ENCODE measurements at places on chromosomes 1 and 21.
A peak's percentile ranks its signal among the peaks of the same experiment; 100 is the strongest.

GRCh38 chr1:119372503-119373086 is 4.0 kb downstream of the HAO2 start:
- DNase-seq, result no peak

DNA sequence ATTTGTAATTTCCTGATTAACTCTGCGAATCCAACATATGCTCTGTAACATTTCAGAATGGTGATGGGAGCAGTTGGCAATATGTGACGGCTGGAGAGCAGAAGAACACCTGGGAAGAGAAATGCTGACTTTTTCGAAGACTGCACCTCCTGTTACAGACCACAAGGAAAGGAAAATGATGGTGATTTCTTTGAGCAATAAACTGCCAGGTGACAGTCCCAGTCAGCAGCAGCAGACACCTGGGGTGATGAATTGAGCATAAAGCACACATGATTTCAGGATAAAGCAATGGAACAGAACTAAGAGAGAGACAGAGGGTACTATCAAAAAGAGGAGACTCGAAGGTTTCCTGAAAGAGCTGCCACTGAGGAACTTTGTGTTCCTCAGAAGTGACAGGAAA is 528.6 kb downstream of the NEGR1 start:
- no peak for DNase-seq

DNA sequence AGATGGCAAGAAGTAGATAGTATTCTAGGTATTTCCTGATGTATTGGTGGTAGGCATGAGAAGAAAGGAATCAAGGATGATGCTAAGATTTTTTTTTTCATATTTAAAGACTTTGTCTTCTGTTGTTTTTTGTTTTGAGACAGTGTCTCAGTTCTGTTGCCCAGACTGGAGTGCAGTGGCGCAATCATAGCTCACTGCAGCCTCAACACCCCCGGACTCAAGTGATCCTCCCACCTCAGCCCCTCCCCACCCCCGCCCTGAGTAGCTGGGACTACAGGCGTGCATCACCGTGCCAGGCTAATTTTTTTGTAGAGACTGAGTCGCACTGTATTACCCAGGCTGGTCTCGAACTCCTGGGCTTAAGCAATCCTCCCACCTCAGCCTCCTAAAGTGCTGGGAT is 2.8 kb upstream of the CAPZB start:
- DNase-seq, result no peak

GRCh38 chr1:24235921-24236788 is 49.1 kb upstream of the IFNLR1 start:
- DNase-seq, result no peak

- peak; percentile 90 for DNase-seq
These were observed 5.4 kb downstream of the OBSCN start for GRCh38 chr1:228212966-228213844.

- no peak for DNase-seq
These were observed 99.8 kb upstream of the ETV3 start for GRCh38 chr1:157237981-157238380.

- no peak for DNase-seq
These were observed 81.0 kb downstream of the DIRAS3 start for GRCh38 chr1:67969446-67969845.

Data from CD4-positive, alpha-beta T cell treated with Interleukin-15 for 1 hour (primary cell).